ENCODE measurements at places on chromosomes 4 and X.
A peak's percentile ranks its signal among the peaks of the same experiment; 100 is the strongest.

DNA sequence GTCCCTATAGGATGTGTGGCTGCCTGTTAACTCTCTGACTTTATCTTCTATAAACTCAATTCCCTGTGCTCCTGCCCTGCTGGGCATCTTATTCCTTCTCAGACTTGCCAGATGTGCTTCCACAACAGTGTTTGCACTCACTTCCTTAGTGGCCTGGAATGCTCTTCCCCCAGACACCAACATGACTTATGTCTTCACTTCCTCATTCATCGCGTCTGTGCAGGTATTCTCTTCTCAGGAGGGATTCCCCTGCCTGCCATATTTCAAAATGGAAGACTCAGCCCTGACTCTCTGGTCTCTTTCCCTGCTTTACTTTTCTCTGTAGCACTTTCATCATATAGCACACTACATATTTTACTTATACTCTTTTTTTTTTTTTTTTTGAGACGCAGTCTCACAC is 344.0 kb downstream of the CENPC start:
- DNase-seq = no peak

- DNase-seq = no peak
These were observed 132.1 kb upstream of the RAPGEF2 start for GRCh38 chr4:158970812-158971211.

- no peak for DNase-seq
These were observed 21.9 kb upstream of the EMCN start for GRCh38 chr4:100539706-100540105.

DNA sequence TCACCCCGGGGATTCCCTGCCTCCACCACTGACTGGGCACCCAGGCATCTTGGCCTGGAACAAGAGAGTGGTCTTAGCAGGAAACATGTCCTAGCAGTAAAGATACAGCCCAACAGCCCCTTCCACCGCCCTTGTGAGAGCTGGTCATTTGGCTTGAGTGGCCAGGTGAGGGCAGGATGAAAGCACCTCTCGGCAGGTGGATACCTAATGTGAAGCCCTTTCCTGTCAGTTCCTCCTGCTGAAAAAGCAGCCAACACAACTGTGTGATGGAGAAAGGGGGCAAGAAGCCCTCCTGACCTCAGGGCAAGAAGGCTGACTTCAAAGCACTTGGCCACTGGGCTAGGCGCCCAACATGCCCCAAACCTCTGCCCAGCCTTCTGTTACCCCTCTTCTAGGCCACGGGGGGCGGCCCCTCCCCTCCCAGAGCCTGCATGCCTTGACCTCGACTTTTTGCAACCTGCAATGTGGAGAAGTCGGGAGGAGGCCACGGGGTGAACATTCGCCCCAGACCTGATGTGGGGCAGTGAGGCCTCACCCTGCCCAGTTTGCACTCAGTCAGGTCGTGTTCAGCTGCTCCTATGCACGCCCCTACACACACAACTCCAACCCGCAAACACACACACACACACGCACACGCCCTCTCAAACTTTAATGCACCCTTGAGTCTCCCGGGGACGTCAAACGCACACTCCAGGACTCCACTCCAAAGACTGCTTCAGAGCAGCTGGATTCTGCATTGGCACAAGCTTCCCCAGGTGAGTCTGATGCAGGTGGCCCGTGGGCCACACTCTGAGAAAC is 1.1 kb downstream of the LGI2 start:
- no peak for DNase-seq

- DNase-seq = peak; percentile 76
These were observed 89.2 kb upstream of the EFHC2 start for GRCh38 chrX:44432641-44433040.

GRCh38 chrX:77899081-77899828 is at the start of gene COX7B:
COX7B (plus strand) TSS chrX:77899468; CDS start chrX:77899554, 86 bp downstream.
- peak; percentile 99 for DNase-seq

DNA sequence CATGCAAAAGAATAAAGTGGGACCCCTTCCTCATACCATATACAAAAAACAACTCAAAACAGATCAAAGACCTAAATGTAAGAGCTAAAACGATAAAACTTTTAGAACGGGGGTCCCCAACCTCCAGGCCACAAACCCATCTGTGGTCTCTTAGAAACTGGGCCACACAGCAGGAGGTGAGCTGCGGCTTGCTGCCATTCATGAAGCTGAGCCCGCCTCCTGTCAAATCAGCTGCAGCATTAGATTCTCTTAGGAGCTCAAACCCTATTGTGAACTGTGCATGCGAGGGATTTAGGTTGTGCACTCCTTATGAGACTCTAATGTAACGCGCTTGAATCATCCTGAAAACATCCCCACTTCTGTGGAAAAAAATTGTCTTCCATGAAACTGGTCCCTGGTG is 7.0 kb upstream of the GATA1 start:
- no peak for DNase-seq

GRCh38 chrX:20461576-20461975 is 194.9 kb upstream of the RPS6KA3 start:
- DNase-seq = no peak

DNA sequence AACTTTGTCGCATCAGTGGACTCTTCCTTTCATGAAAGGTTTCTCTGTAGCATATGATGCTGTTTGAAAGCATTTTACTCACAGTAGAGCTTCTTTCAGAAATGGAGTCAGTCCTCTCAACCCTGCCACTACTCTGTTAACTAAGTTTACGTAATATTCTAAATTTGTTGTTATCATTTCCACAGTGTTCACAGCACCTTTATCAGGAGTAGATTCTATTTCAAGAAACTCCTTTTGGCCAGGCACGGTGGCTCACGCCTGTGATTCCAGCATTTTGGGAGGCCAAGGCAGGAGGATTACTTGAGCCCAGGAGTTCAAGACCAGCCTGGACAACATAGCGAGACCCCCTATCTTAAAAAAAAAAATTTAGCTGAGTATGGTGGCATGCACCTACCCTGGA is 90.0 kb downstream of the KDM6A start:
- no peak for DNase-seq

- no peak for DNase-seq
These were observed 13.6 kb downstream of the DHX15 start for GRCh38 chr4:24570574-24571236.

DNA sequence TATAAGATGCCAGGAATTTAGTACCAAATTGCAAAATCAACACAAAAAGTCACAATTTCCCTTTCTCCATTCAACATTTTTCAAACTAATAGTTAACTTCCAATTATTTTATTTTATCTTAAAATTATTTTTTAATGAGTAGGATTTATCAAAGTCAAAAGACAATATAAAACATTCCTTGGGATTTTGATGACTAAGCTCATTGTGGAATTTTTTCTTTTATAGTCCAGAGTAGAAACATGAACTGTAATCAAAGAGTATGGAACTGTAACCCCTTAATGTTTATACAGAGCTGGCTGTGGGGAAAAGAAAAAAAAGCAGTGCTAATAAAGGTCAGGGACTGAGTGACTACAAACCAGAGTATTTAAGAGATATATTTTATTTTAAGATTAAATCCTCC is 368.6 kb upstream of the CPXCR1 start:
- DNase-seq = no peak

DNA sequence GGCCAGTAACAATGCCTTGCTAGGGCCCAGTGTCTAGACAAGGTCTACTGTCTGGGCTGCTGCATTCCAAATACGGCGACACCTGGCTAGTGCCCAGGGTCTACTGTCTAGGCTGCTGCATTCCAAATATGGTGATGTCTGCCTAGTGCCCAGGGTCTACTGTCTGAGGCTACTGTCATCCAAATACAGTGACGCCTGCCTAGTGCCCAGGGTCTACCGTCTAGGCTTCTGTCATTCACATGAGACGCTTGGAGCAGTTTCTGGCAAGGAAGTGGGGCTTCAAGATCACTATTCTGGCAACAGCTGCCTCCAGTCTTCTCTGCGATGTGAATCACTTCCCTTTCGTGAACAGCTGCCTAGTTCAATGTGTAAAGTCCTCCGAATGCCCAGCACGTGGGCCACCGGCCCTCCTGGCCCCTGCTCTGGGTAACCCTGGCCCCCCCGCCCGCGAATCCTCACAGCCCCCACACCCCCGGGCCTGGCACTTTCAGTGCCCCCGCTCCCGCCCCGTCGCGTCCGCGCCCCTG is 12.7 kb downstream of the ACOX3 start:
- peak; percentile 58 for DNase-seq

DNA sequence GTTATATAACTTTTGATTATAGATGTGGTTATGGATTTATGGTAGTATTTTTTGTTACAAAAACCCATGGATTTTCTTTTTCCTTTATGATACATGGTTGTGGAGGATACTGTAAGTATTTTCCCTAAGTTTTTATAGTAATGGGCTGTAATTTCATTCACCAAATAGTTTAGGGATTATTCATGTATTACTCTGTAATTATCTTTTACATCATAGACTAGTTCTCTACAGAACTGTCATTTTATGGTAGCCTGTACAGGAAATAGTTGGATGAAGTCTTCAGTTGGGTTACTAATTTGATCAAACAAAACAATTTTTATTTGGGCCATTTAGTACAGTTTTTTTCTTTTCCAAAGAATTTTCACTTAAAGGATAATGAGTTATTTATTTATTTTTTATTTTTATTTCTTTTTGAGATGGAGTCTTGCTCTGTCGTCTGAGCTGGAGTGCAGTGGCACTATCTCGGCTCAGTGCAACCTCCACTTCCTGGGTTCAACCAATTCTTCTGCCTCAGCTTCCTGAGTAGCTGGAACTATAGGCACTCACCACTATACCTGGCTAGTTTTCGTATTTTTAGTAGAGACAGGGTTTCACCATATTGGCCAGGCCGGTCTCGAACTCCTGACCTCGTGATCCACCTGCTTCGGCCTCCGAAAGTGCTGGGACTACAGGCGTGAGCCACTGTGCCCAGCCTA is 42.1 kb downstream of the RBPJ start:
- DNase-seq = no peak

DNA sequence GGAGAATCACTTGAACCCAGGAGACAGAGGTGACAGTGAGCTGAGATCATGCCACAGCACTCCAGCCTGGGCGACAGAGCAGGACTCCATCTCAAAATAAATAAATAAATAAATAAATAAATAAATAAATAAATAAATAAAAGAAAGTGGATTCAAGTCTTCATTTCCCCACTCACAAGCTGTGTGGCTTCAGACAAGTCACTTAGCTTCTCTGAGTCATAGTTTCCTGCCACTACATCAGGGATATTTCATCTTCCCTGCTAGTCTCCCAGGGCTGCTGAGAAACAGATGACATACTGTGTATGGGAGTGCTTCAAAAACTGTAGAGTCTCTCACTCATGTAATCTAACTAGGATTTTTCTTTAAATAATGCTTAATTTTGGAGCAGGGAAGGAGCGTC is 37.2 kb downstream of the TBC1D9 start:
- DNase-seq = no peak

GRCh38 chr4:84177831-84178542 is 321.1 kb downstream of the NKX6-1 start:
- DNase-seq = no peak

- DNase-seq = no peak
These were observed 55.3 kb downstream of the RAPGEF2 start for GRCh38 chr4:159158083-159158617.

DNA sequence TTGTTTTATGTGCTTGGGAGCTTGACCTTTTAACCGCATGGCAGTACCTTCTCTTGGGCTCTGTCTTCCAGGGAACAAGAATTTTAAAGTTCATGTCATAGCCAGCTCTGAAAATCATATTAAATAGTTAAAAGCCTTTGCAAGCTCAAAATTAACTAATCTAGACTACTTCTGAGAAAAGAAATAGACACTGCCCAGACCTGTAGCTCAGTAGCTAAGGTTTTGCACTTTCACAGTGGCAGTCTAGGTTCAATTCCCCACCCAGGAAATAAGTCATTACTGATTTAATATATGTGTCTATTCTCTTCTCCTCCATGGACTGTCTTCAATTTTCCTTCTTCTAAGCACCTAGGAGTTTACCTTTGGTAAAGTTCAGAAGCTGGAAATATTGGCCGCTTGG is 27.4 kb downstream of the HSD17B11 start:
- no peak for DNase-seq

- DNase-seq = no peak
These were observed 421.9 kb upstream of the TENM3 start for GRCh38 chr4:181821039-181822004.

DNA sequence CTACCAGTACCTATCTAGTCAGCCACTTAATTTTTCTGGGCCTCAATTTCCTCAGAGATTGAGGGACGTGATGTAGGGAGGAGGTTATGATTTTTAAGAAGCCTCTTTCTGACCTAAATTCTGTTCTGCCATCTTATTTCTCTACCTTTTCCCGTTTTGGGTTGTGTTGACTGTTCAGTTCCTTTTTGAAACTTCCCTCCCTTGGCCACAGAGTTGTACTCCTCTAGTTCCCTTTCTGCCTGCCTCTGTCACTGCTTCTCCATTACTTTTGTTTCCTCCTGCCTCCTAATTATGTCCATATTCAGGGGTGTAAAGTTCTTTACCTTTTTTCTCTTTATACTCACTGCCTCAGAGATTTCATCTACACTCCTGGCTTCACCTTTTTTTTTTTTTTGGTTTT is 25.4 kb downstream of the CLCN5 start:
- no peak for DNase-seq

- DNase-seq = peak; percentile 64
These were observed 100.0 kb downstream of the LARP1B start for GRCh38 chr4:128161138-128161537.

- DNase-seq = no peak
These were observed 86.3 kb upstream of the GABRA3 start for GRCh38 chrX:152537373-152537772.

- no peak for DNase-seq
These were observed 263.6 kb downstream of the PTTG2 start for GRCh38 chr4:38223782-38224236.

DNA sequence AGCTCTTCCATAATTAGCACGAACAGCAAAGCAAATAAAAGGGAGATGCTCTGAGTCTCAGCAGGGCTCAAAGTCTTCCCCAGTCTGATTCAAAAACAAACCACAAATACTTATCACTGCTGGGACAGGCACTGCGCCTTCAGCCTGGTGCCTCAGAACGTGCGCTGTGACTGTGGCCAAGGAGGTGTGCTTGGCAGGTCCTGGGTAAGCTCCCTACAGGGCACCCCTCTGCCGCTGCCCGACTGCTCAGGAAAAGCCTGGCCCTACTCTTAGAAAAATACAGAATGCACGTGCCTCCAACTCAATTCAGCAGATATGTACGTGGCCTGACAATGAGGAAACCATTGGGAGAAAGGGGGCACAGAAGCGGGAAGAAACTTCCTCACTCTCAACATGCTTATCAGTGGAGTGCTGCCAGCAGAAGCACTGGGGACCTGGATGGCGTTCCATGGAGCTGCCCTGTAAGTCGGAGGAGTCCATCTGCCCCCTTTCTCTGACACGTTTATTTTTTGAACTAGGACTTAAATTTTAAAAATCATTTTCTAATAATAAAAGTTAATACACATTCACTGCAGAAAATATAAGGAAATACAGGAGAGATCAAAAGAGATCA is 86.8 kb downstream of the GATB start:
- DNase-seq = no peak

DNA sequence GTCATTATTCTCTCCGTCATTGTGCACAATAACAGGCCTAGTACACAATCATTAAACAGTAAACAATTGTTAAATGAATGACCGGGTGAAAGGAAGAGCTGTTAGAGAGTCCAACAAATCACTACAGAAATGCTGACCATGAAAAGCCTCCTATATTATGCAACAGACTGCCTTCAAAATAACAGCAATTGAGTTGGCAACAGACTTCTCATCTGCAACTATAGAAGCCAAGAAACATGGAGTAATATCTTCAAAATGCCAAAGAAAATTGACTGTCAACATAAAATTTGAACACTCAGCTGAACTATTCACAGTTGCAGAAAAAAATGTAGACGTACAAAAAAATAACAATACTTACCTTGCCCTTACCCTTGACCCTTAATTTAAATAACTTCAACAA is 26.2 kb downstream of the CHRNA9 start:
- DNase-seq = no peak
